Occipital lobe (tissue), 3 donors: ENCODE measurements at places on chromosomes 1 and 21. TPM values are rescaled to one million over a fixed set of nuclear protein-coding genes. Genes with fewer than 3 reads are reported as not detected.

UBE2U gene
- total RNA-seq = not detected

- DNase-seq = no peak
Measured at GRCh38 chr21:41465176-41465781, 39.2 kb downstream of the MX1 start.

KLHDC8A gene
- 18.6 TPM for total RNA-seq

DNA sequence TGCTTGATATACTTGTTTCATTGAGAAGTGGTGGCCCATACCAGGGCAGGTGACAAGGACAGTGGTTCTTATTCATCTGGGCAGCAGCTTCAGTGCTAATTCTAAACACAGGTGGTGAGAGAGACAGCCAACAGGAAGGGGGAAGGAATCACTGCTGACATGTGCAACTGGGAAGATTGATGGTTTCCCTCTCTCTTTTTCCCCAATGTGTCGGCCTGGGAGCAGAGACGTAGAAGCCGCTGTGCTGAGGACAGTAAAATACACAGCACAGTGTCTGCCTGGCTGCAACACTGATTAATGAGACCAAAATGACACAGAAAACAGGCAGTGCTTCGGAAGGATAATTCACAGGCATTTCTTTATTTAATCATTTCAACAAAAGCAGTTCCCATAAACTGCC, 48.8 kb downstream of the WARS2 start:
- no peak for DNase-seq

DNA sequence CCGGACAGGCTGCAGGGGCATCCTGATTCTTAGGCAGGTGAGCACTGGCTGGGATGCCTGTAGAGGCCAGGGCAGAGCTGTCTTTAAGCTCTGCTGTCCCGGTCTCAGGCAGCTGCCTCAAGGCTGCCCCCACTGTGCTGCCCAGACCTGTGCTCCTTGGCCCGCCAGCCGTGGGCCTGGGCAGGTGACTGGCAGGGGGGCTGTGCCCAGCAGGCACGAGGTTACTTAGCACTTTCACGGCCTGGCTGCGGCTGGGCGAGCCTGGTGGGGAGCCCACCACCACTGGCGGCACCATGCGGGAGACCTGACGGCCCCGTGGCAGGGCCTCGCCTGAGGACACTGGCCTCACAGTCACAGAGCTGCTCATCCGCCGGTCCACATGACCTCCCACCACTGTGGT, 8.2 kb downstream of the CRYBG2 start:
- DNase-seq = no peak

DNA sequence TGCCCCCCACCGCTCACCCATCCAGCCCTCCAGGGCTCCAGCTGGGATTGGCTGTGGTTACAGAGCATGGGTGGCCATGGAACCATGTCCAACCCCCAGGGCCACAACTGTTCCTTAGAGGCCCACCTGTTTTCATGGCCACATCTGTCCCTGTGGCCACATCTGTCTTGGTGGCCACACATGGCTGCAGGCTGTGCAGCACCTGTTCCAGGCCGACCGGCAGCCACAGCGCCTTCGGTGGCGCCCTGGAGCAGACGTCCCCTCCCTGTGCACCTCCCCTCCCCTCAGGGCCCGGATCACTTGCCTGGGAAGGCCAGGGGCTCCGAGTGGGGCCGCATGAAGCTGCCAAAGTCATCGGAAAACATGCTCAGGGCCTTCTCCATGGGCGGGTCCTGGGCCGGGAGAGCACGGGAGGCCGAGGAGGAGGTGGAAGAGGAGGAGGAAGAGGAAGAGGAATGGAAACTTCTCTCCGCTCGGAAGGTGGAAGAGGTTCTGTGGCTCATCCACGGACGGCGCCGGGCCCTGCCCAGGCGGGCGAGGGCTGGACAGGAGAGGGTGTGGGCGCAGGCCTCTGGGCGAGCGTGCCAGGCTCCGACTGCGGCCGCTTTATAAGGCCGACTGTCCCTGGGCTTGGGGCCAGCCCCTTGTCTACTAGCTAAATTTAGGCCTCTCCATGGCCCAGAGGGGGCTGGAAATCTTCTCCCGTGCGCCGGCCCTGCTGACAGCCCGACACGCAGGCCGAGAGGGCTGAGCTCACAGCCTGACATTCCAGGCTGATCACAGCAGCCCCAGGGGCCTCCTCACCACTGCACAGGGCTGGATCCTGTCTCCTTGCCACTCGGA, at the start of gene HSPB7:
Gene HSPB7 (minus strand): TSS at position 583 of the 843 bp plus-strand sequence. CDS start 80 bp downstream, at position 503.
- peak; percentile 19 for DNase-seq

DNA sequence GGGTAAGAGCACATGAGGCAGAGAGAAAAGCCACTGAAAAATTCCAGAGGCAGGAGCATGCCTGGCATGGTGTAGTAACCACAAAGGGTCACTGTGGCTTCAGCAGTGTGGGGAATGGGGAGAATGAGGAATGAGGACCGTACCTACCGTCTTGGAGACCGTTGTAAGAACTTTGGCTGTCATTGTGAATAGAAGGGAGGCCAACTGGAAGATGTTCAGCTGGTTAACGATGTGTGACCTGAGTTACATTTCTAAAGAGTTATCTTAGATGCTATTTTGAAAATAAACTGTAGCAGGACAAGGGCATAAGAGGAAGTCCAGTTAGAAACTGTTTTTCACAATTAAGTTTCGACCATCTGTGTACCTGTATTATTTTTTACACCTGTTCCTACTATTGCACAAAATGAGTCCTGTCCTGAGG, 365.5 kb upstream of the SGIP1 start:
- no peak for DNase-seq

- no peak for DNase-seq
Measured at GRCh38 chr1:112720800-112721199, 5.7 kb upstream of the PPM1J start.

GRCh38 chr1:53693773-53694717, 44.9 kb downstream of the GLIS1 start:
- DNase-seq = no peak
